ENCODE measurements at places on chromosomes 5 and 9.

- no peak for DNase-seq
Measured at GRCh38 chr9:36322462-36322861, 64.2 kb upstream of the GNE start.

DNA sequence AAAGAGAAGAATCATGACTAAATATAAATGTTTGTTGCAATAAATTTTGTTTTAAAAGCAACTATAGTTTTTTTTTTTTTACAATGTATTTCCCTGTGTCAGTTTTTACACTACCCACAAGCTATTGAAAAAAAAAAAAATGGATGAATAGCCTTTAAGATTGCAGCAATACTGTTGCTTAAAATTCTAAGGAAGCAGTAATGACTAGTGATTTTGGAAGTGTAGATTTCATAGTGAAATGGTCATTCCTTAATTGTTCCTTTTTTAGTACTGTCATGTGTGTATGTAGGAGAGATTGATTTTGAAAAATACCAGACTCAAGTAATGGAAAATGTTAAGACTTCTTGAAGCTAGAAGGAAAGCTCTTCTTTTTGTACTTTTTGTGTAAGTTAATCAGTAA lies 53.1 kb downstream of the NDUFS4 start:
- DNase-seq = no peak

- DNase-seq = no peak
Measured at GRCh38 chr5:82358457-82358856, 80.3 kb upstream of the RPS23 start.

- DNase-seq = no peak
Measured at GRCh38 chr9:38000332-38000731, 68.7 kb downstream of the SHB start.

DNA sequence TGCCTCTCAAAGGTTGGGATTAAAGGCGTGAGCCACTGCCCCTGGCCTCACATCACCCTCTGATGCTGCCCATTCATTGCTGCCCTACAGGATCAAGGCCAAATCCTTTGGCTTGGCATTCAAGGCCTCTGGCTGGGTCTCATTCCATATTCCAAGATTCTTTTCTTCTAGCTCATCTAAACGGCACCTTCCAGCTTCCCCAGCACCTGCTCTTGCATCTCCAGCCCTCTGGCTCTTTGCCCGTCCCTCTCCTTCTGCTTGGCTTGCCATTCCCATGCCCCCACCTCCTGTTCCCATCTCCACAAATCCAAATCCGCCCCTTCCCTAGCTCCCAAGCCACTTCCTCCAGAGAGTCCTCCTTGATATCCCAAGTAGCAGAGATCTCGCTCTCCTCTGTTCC lies 33.1 kb downstream of the CORO2A start:
- no peak for DNase-seq

GRCh38 chr5:109155625-109156024 lies 254.1 kb downstream of the PJA2 start:
- DNase-seq = no peak

Measured in stimulated activated CD4-positive, alpha-beta T cell treated with anti-CD3 and anti-CD28 coated beads, TNF-alpha, amount 100 ng/mL, for 4 hours (primary cell).